ENCODE measurements at places on chromosomes 1 and 21.

DNA sequence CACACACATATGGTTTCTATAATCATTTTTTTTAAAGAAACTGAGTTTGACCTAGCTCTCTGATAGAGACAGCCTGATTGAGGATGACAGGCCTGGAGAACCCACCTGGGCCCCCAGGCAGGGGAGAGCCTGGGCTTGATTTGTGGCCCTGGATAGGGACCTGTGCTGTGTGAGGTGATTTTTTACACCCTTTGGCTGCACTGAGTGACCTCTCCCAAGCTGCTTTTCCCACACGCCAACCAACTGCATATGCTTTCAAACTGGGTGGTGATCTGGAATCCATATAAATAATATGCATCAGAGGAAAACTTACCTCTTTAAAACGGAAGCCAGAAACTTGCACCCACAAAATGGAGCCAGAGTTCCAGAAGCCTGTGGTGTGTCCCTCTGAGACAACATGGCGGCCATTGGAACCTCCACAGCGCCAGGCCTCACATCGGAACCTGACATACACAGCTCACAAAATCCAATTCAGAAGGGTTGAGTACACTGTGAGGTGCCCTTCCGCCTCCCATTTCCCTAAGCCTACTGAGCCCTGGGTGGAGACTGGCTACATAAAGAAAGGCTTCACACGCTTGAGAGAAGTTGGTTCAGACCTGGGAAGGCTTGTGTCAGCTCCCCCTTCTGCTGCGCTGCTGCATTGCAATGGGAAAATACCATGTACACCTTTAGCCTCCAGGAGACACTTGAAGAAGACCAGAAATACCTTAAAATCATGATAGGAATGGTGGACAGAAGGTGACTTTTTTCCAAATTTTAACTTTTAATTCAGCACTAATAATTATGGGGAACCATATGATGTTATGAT lies 160.7 kb downstream of the HHIPL2 start:
- no peak for DNase-seq

DNA sequence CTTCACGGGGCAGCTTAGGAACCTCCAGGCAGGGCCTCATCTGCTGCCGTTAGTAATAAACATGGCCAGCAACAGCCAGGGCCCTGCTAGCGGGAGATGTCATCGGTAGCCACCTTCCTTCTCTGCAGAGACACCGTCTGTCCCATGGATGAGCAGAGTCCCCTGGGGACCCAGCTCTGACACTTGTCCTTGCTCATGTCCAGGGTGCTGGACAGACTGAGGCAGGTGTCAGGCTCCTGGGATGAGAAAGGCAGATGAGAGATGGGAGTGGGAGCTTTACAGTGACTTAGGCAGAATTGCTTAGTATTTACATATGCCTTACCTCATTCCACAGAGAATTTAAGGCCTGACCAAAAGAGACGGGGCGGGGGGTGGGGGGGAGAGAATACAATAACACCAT lies 25.0 kb downstream of the CAPN2 start:
- DNase-seq = no peak

GRCh38 chr1:22364764-22365163 lies 86.9 kb upstream of the ZBTB40 start:
- DNase-seq = no peak

- no peak for DNase-seq
These were observed 5.1 kb upstream of the VWA1 start for GRCh38 chr1:1430114-1430982.
